ENCODE measurements at places on chromosomes 6 and 20.

DNA sequence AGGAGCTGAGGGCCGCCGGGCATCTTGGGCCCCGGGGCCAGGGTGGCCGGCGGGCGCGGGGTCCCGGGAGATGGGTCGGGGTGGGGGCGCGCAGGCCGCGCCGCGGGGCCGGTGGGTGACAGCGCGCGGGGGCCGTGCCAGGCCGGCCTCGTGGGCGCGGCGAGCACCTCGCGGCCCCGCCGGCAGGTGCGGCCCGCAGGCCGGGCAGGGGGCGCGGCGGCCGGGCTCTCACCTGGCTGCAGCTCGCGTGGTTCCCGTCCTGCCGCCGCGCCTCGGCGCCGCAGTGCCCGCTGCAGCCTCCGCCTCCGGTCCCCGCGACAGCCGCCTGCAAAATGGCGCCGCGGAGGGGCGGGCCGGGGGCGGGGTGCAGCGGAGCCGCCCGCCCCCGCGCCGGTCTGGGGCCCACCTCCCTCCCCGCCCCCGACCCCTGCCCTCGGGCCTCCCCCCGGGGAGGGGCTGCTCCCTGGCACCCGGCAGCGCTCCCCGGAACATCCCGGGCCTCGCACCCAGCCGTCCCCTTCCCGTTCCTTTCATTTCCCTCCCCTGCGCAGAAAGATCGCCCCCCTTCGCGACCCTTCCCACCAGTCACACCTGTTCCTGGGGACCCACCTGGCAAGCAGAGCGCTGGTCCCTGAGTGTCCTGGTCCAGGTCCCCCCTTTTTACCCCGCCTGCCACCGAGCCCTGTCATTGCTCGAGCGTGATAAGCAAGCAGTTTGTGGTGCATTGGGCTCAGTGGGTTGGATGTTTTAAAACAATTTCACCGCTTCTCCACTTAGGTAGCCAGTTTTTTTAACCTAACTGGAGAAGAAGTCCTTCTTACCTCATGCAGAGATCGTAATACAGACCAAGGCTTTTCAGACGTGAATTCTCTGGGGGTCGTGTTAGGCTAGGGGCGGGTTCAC lies at the start of gene SLC23A2:
Gene SLC23A2, minus strand, starts transcription at position 337 of the 903 bp plus-strand sequence. CDS start 68,948 bp downstream, outside the sequence.
- DNase-seq, result peak; percentile 43

GRCh38 chr6:126923807-126924206 lies 194.7 kb upstream of the RSPO3 start:
- no peak for DNase-seq

GRCh38 chr20:41175727-41176330 lies 38.5 kb downstream of the PLCG1 start:
- DNase-seq, result no peak

DNA sequence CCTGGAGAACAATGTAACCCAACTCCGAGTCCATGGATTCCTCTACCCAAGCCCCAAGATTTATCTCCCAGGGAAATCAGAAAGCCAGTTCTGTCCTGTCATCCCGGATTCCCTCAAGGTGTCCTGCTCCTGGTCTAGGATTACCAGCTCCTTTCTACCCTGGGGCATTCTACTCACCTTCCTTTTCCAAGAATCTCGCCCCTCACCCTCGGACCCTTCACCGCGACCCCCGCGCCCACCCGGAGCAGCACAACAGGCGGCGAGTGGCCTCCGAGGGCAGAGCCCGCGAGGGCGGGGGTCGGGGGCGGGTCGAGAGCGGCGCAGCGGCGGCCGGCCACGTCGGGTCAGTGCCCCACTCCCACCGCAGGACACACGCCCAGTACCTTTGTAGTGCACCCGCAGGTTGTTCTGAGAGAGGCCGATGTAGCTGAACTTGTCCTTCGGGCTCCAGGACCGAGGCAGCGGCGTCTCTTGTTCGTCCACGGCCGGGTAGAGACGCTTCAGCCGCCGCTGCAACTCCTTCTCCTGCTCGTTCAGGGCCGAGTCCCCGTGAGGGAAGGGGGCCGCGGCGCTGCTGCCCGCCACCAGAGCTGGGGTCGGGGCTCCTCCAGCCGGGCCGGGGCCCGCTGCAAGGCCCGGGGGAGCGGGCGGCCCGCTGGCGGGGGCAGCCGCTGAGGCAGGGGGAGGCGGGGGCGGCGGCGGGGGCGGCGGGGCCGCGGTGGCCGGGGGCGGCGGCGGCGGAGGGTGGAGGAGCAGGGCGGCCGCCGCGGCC lies 897 bp downstream of the RANBP9 start:
- peak; percentile 49 for DNase-seq

DNA sequence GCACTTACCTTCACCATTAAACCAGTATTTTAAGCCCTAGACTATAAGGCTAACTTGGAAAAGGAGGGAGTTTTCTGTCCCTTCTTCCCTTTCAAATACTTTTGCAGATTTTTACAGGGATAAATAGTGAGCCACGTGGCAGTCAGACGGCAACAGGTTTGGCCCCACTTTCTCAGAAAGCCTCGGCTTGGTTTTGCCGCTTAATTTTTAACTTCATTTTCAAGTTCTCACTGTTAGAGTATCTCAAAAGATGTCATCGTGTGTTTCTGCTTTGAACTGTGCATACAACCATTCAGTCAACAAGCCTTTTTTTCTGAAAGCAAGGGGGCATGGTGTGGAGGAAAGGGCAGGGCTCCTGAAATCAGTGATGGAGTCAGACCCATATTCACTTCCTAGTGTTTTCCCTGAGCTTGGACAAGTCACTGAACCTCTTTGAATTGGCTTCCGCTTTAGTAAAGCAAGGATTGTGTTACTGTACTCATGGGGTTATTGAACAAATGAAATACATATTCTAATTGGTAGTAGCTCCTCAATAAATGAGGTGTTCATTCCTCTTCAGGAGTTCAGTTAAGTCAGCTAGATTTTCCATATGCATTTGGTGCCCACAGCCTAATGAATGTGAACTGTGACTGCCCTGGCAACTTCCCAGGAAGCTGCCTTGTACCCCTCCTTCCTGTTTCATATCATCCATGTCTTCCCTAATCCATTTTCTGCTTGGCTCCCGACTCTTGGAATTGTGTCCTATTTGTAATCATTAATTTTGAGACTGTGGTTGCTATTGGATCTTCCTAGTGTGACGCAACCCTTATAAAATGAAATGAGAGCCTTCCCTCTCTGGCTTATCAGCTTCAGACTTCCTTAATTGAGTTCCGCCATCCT lies at the start of gene SLC17A2:
Gene SLC17A2, minus strand, starts transcription at position 160 of the 879 bp plus-strand sequence. CDS start 4,895 bp downstream, outside the sequence.
- DNase-seq, result no peak

GRCh38 chr6:10418862-10419748 lies 4.2 kb upstream of the TFAP2A start:
- DNase-seq, result peak; percentile 80

GRCh38 chr20:650954-651353 lies 2.0 kb downstream of the SRXN1 start:
- no peak for DNase-seq

DNA sequence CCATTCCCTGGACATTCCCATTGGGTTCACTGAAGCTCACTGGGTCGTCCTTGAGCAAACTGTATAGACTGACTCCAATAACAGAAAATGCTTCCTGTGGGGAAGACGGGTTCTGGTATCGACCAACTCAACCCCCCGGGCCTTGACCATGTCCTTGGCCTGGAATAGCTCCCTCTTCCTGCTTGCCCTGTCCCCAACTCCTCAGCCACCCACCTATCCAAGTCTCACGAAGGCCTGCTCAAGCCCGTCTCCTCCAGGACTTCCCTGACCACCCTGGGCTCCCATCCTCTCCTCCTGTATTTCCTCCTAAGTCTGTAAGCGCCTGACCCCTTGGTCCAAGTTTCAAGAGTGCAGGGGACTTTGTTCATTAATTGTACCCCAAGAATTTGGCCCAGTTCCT lies 2.8 kb upstream of the HMGA1 start:
- DNase-seq, result no peak

GRCh38 chr6:12886961-12887775 lies 170.6 kb downstream of the PHACTR1 start:
- DNase-seq, result peak; percentile 83

GRCh38 chr20:41422953-41423352 lies 56.3 kb upstream of the EMILIN3 start:
- DNase-seq, result no peak

- DNase-seq, result peak; percentile 22
Observed at GRCh38 chr6:18997375-18997826, 610.3 kb downstream of the RNF144B start.

- peak; percentile 8 for DNase-seq
Observed at GRCh38 chr6:166313255-166314070, 5.3 kb upstream of the PRR18 start.

DNA sequence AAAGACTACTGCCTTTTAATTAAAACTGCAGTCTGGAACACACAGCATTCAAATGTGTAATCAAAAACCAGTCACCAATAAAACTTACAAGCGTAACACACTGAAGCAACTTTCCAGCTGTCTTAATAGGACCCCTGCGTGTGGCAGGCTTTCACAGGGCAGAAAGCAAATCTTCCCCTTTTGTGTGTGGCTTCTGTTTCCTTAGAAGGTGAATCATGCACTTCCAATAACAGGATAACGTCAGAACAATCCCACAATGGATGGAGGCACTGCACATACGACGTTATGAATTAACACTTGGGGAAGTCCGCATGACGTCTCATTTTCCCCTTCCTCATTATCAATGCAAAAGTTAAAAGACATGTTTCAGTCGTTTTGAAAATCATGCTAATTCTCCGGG lies 44.8 kb downstream of the INSM1 start:
- peak; percentile 33 for DNase-seq

DNA sequence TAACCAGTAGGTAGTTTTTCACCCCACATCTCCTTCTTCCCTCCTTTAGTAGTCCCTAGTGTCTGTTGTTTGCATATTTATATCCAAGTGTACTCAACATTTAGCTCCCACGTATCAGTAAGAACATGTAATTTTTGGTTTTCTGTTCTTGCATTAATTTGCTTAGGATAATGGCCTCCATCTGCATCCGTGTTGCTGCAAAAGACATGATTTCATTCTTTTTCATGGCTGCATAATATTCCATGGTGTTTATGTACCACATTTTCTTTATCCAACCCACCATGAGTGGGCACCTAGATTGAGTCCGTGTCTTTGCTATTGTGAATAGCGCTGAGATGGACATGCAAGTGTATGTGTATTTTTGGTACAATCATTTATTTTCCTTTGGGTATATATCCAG lies 306.8 kb downstream of the NKAIN2 start:
- no peak for DNase-seq

DNA sequence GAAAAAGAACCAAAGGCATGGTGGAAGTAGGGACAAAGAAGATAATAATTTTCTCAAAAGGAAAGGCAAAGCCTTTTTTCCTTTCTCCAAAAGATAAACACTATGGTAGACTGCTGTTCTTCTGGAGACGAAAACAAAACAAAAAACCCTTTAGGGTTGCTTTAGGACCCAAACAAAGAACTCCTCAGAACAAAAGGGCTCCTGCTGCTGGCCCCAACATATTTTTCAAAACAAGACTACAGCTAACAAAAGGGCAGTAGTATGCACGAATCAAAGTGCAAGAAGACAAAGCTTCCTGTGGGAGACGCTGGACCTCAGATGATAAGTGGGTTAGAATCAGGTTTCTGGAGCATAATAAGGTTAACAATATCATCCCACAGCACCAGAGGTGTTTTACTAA lies 15.8 kb downstream of the NCOA5 start:
- DNase-seq, result no peak

GRCh38 chr6:136684466-136684865 lies 107.8 kb downstream of the MAP3K5 start:
- no peak for DNase-seq

DNA sequence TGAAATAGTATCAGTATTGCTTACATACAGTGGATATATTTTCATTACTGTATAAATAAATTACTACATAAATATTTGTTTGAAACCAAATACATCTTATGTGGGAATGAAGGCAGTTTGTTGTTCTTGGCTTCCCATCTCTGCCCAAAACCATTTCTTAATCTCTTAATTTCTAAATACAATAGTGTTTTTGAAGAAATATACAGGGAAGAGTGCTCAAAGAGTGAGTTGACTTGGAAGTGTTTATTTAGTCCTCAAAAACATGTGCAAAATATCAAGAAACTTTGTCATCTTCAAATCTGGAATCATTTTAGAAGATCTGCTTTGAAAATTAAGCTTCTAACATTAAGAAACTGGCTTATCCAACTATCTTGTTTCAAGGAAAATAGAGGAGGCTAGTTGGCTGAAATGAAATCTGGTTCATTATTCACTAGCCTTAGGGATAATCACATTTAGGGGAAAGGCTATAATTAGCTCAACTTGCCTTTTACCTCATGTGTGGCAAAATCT lies 259.8 kb upstream of the FLRT3 start:
- DNase-seq, result no peak

- DNase-seq, result no peak
Observed at GRCh38 chr6:74015427-74015826, 319.4 kb downstream of the CD109 start.

- DNase-seq, result no peak
Observed at GRCh38 chr6:17066610-17067009, 35.2 kb upstream of the STMND1 start.

DNA sequence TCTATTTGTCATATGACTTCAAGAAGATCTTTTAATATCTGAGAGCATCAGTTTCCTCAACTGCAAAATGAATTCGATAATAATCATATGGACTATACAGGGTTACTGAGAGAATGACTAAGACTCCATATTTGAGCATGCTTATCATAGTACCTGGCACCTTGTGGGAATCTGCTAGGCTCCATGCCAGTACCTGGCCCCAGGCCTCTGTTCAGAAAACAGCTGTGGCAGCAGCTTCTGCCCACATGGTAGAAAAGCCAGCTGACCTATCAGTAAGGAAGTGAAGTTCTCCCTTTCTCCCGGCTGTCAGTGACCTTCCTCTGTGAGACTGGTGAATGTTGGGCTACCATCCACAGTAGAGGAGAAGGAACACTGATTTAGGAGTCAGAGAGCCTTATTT lies 574.9 kb upstream of the CHD6 start:
- DNase-seq, result no peak

DNA sequence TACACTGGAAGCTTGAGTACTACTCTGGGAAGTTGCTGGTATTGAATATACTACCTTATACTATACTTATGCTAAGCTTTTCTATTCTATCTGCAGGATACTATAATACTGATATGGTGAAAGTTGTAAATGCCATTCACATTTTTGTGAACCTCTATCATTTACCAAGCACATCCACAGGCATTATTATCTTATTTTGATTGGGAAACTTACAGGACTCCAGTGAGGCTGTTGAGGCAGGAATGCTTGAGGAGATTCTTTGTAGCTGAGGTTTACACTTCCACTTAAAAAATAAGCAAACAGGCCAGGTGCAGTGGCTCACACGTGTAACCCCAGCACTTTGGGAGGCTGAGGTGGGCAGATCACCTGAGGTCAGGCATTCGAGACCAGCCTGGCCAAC lies 442.9 kb downstream of the QKI start:
- no peak for DNase-seq

Data from Daoy (cell line).